ENCODE measurements at places on chromosomes 1 and 21.

GRCh38 chr1:24075590-24075854, 36.4 kb downstream of the MYOM3 start:
- no peak for DNase-seq

DNA sequence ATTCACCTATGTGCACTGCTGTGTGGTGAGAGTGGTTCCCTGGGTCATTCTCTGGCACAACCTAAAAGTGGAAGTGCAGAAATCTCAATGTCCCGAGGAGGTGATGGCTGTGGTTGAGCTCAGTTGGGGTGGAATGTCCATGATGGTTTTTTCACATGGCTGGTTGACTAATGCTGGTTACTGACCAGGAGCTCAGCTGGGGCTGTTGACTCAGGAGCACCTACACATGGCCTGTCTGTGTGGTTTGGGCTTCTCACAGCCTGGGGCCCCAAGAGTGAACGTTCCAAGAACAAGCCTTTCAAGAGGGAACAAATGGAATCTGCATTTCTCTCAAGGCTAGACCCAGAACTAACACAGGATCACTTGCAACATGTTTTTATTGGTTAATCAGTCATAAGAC, 6.4 kb upstream of the KANK4 start:
- DNase-seq = no peak

DNA sequence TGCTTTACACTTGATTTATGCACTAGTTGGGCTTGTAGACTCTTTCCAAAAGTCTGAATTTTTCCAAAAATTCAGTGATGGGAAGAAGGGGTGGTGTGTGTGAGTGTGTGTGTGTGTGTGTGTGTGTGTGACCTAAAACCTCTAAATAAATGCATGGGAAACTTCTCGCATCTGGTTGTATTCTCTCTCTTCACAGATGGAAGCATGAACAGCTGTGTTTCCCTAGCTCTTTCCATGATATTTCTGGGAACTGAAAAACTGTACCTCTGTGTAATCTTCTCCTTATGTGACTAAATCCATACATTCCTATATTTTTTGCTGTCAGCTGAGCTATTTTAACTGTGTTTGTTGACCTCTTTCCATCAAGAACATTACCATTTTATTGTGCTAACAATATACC, 26.2 kb upstream of the CYYR1 start:
- DNase-seq = no peak

- no peak for DNase-seq
These were observed 127.2 kb downstream of the FAM78B start for GRCh38 chr1:166039436-166040201.

- peak; percentile 7 for DNase-seq
These were observed at the start of gene DIRAS3 for GRCh38 chr1:68049941-68050878. Gene DIRAS3 (minus strand): TSS chr1:68050627. CDS start chr1:68047297, 3,330 bp downstream.

DNA sequence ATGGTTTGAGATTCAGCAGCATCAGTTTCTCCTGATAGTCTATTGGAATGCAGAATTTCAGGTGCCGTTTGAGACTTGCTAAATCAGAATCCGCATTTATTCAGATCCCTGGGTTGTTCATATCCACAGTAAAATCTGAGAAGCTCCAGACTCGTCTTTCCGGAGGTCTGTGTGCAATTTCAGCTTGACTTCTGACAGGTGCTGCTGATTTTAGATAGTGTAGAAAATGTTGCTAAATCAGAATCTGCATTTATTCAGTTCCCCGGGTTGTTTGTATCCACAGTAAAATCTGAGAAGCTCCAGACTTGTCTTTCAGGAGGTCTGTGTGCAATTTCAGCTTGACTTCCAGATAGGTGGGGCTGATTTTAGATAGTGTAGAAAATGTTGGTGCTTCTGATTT, 113.7 kb downstream of the PAPPA2 start:
- DNase-seq = no peak

DNA sequence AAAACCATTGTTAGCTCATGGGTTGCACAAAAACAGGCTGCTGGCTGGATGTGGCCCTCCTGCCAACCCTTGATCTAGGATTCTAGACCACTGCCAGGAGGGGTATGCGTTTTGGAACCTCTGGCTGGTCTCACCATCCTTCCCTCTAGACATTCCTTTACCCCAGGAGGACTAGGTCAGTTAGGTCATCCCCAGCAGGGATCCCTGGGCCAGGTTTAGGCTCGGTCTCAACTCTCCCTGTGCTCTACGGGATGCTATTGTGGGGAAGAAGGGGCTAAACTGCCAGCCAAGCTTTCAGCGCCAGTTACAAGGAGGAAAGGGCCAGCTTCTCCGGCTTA, 22.7 kb downstream of the SLC2A1 start:
- no peak for DNase-seq

DNA sequence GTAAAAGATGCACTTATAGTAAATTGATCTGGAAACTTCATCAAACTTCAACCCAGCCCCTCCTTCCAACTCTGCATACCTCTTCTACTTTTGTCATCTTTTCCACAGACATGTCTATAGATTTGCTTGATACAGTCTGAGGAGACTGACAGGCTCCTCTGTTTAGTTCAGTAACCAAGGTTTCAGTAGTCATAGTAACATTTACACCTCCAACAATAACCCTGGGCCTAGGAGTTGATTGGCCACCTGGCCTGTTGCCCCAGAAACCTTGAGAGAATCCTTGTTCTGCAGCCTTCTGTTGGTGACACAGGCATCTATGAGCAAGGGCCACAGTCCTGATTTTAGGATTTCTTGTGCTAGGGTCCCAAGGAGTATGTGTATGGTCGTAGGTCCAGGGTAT, at the start of gene CFAP141:
TSS of gene CFAP141 (minus strand) at position 138 of the 400 bp plus-strand sequence. CDS start at position 112, 26 bp downstream.
- peak; percentile 15 for DNase-seq

DNA sequence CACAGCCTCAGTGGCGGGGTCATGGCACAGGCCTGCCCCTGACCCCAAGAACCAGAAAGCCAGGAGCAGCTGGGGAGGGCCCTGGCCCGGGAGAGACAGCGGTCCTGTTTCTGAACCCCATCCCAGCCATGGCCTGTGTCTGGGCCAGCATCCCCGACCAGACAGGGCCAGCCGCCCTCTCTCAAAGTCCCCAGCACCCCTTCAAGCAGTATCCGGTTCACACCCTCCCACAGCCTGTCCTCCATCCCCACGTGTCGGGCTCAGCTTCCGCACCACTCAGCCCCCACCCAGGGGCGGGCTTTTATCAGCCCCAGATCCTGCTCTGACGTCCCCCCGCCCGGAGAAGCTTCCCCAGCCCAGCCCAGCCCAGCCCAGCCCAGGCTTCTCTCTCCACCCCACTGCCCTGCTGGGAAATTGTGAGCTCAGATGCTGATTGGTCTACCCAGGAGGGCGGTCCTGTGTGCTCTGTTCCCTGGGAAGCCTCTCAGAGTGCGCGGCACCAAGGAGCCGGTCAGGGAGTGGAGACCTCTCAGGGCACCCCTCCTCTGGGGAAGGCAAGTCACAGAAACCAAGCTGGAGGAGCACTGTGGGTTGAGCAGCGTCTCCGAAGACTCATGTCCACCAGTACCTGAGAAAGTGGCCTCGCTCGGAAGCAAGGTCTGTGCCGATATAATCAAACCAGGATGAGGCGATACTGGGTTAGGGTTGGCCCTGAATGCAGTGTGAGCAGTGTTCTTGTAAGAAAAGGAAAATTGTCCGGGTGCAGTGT, 4.7 kb upstream of the FAAP20 start:
- peak; percentile 83 for DNase-seq
